ENCODE measurements at places on chromosomes 2 and 18.

- no peak for DNase-seq
Observed at GRCh38 chr2:10400978-10401951, 46.9 kb downstream of the ODC1 start.

GRCh38 chr2:149739171-149739882, 151.8 kb upstream of the MMADHC start:
- no peak for DNase-seq

DNA sequence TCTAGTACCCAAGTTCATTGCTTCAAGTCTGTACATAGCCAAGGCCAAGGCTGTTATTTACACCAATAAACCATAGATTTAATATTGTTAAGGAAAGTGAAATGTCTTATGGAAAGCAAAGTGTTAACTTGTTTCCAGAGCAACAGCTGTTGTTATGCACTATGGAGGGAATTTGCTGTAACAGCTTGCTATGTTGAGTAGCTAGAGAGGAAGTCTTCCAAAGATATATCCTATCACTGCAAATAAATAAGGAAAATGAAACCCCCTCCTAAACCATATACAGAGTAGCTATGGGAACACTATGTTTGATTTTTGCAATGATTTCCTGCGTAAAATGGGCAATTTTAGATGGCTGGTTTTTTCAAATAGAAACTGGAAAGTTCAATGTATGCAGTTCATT, 21.1 kb downstream of the TMEM182 start:
- no peak for DNase-seq

DNA sequence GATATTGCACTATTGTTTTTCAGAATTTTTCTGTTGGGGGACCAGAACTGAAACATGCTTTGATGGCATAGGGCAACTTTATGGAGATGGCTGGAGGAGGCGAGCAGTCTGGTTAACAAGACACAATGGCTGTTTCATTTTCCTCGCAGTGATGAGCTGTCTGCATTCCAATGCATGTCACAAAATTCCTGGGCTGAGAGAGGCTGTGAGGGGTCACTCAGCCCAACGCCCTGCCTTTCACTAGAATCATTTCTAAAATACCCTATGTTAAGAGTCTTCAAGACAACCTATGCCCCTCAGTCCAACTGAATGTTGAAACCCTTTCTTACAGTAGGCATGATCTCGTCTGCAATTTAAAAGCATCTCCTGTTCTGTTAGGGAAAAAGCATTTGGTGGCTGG, 1090.0 kb downstream of the BCL11A start:
- DNase-seq = no peak

- DNase-seq = no peak
Observed at GRCh38 chr2:102677244-102678215, 58.2 kb downstream of the SLC9A2 start.

DNA sequence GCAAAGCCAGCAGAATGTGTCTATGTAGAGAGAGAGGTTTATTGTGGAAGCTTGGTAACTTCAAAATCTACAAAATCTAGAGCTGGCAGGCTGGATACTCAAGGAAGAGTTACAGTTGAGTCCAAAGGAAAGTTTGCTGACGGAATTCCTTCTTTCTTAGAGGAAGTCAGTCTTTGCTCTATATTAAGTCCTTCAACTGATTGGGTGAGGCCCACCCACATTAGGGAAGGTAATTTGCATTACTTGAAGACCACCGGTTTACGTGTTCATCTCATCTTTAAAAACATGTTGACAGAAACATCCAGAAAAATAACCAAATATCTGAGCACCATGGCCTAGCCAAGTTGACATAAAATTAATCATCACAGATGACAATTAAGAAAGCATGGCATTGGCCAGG, 101.5 kb downstream of the TEX51 start:
- DNase-seq = no peak

- no peak for DNase-seq
Observed at GRCh38 chr2:189164746-189165145, 14.8 kb downstream of the COL5A2 start.

DNA sequence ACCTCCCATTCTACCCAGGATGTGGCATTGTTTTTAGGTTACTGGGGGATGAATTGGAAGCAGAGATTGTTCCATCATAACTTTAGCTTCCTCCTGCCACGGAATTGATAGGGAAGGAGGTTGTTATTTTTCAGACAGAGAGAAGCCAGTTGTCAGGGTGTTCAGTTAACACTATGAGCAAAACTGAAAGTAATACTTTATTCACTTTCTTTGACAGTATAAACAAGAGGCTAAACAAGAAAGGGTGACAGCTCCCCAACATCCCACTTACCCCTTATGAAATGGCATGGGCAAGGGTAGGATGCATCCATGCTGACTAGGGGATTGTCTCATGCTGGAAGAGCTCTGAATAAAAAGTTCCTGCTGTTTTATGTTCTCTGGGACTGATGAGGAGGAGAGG, 36.4 kb upstream of the GAREM1 start:
- DNase-seq = no peak

GRCh38 chr2:168519534-168520308, 63.6 kb downstream of the CERS6 start:
- DNase-seq = no peak

DNA sequence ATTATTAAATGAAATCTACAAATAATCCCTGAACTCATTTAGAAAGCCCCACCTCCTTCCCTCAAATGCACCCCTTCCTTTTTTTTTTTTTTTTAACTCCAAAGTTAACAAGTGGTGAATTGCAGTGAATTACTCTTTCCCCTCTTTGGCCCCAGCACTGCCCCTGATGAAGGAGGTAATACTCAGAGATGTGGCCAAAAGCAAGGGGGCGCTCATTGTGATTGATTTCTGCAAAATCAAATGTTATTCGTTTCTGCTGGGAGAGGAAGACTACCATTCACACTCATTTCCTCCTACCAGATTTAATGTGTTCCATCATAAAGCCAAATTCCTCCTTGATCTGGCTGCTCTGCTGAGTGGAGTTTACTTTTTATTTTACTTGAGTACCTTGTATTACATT, 259.4 kb downstream of the GPD2 start:
- no peak for DNase-seq

DNA sequence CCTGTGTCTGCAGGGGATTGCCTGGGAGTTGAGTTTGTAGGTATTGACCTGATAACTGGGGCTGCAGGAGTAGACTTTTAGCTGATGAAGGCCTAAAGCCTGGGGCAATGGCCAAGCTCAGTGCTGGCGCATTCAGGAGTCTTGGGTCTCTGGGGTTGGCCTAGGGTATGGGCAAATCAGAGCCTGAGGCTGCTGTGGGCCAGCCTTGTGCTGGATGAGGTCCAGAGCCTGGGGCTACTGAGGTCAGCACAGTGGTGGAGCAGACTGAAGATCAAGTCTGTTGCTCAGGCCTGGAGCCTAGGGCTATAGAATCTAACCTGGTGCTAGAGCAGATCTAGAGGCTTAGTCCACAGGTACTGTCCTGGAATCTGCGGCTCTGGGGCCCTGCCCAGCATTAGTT, 262.4 kb downstream of the ZNF804A start:
- DNase-seq = no peak

DNA sequence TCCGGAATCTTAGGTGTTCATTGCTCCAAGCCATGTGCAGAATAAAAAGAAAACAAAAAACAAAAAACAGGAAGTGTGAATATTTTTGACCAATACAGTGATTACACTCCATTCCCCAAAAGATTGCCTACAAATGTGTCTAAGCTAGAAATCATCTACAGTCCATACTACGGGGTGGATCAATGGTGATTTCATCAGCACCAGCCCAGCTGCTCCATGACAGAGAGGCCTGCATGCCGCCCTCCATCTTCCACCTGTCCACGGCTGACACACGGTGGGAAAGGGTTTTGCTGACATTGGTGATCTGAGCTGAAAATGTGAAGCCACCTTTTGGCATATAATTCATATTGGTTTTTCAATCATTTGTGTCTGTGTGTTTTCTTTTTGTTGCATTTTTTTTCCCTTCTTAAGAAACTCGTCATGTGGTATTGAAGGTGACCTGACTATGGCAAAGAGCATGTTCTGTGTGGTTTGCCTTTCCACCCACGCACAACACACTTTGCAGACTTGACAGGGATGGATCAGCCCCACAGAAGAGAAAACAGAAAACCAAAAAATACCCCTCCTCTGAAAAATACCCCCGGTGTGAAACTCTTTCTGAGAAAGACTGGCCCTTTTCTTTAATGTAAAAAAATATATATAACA, 533.1 kb downstream of the RNF144A start:
- no peak for DNase-seq

DNA sequence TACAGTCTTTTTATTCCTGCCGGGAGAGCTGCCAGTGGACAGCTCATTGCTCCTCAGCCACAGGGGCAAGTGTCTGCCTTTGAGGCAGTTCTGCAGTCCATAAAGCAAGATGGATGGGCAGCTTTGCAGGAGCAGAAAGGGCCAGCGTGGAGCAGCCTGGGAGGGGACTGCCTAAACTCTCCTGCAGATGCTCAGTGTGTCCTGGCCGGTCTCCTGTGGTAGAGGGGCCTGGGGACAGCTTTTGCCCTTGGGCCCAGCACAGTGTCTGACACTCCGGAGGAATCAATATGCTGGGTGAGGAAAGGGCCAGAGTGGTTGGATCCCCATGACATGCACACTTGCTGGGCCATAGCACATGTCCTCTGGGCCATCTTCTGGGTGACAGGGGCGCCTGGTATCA, 65.7 kb upstream of the DAPL1 start:
- no peak for DNase-seq

DNA sequence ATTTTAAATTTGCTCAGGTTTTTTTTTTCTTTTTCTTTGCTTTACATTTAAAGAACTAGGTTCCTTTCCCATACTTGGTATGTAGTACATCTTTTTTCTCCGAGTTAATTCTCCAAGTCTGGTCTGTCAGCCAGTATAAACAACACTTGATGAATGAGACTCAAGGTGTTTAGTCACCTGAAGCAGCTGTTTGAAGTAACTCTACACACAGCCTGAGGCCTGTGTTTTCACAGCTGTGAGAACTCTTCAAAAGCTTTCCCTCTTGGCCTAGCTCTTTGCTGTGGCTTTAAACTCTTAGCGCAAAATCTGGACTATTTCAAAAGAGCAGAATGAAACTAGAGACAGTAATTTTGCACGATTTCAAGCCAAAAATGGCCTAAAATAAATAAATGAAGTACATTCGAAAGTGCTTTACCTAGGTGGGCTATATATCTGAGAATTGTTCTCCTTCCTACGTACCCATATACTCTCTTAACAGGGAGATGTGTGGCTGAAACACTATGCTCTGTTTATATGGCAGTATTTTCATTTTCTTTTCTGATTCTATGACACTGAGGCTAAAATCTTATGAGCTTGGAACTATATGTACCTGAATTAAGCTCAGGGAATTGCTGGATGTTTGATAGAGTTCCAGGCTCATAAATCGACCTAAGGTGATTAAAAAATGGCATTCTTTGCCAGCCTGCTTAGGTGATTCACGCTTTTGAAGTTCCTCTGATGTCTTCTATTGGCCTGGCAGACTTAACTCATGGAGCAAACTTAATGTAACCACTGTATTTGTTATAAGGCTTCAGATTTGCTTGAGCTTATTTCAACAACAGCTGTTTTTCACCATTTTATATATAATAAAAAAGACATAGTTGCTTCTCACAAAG, 1044.1 kb upstream of the ZEB2 start:
- no peak for DNase-seq

- no peak for DNase-seq
Observed at GRCh38 chr2:174176898-174177297, 71.4 kb downstream of the OLA1 start.

DNA sequence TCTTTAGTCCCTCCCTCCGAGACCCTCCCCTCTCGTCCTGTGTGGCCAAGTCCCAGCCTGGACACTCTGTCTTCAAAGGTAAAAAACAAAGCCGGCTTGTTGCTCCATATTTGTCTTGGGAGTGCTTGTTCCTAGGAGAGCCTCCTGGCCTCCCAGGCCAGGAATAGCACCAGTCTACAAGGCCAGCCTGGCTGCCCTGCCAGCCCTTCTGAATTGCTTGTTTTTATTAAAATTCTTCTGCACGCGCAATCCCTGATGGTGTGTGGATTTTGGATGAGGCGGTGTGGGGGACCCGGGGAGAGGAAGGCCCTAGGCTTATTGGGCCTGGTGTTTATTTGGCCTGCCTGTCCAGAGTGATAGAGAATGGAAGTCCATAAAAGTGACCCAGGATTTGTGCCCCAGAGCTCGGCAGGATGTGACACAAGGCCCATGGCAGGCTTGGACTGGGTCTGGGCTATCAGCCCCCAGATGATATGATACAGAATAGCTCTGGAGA, 297.3 kb downstream of the CYP26B1 start:
- no peak for DNase-seq

DNA sequence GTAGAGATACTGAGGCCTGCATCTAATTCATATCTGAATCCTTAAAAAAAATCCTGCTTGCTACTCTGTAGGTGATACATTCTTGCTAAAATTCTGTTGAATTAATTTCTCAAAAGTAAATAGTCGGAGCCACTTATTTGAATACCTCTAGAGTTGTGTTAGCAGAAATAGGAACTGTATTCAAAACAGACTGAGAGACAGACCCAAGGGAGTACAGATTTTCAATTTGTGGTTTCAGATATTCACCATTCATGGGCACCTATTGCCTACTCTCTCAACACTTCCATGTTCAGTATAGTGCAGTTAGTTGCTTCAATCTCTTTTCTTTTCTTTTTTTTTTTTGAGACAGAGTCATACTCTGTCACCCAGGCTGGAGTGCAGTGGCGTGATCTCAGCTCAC, 46.6 kb upstream of the CTLA4 start:
- DNase-seq = no peak

- DNase-seq = no peak
Observed at GRCh38 chr2:10413991-10414451, 34.1 kb downstream of the ODC1 start.

DNA sequence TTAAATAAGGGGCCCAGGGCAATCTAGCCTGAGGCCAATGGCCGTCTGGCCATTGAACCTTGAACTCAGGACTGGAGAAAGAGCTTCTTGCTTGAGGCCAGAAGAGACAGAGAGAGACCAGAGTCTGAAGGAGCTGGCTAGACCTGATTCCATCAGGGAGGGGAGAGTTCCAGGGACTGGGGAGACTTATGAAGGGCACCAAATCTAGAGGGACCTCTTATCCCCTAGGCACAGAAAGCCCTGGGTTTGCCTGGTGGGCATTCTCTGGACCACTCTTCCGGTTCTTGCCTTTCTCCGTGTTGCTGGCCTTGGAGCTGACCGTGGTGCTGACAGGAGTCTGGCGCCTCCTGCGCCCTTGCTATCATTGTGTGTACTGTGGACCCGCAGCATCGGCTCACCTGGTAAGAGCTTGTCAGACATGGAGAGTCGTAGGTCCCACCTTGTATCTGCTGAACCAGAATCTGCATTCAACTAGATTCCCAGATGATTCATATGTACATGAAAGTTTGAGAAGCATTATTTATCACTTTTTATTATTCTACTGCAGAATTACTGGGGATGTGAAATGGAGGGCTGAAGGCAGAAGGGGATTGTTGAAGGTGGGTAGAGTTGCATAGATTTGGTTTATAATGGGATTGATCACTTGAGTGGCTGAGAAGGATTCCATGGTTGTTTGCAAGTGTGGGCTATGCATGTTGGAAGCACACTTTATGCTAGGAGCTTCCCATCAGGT, 4.3 kb upstream of the TRPM8 start:
- DNase-seq = no peak

GRCh38 chr2:230925879-230926765, 1.1 kb upstream of the GPR55 start:
- no peak for DNase-seq

GRCh38 chr2:28381225-28382180, 11.2 kb upstream of the FOSL2 start:
- DNase-seq = no peak
